ENCODE measurements at places on chromosomes 12 and 14. TPM values are rescaled to one million over a fixed set of nuclear protein-coding genes. Genes with fewer than 3 reads are reported as not detected.

The PTGER2 gene
- 1.6 TPM for total RNA-seq

The GPR162 gene
- 0.27 TPM for total RNA-seq

The MRPL51 gene
- 305 TPM for total RNA-seq

The FGD6 gene
- total RNA-seq: 14.9 TPM

The IAPP gene
- not detected for total RNA-seq

The GALNT8 gene
- total RNA-seq: not detected

The MEG3 gene
- total RNA-seq: 65.6 TPM

The CLEC9A gene
- total RNA-seq: not detected

The CMKLR1 gene
- not detected for total RNA-seq

The OR10G3 gene
- total RNA-seq: not detected

The ANG gene
- total RNA-seq: 10.6 TPM

The KRT83 gene
- total RNA-seq: 6.5 TPM

The OVCH1 gene
- not detected for total RNA-seq

The CLEC4E gene
- not detected for total RNA-seq

The RTN1 gene
- 0.06 TPM for total RNA-seq

The CLEC12A gene
- not detected for total RNA-seq

The GNG2 gene
- total RNA-seq: 3.3 TPM

The KCNC2 gene
- total RNA-seq: not detected

Measured in A549 treated with CORT108297 at 1 μM for 4 hours (cell line).